ENCODE measurements at places on chromosomes 1 and 21.

GRCh38 chr1:180153032-180153431 lies 1.6 kb upstream of the QSOX1 start:
- DNase-seq = no peak

- no peak for DNase-seq
These were observed 3.5 kb downstream of the OSCP1 start for GRCh38 chr1:36446746-36447145.

GRCh38 chr1:230938924-230939368 lies 39.7 kb downstream of the TTC13 start:
- DNase-seq = no peak

GRCh38 chr1:75550559-75550958 lies 60.4 kb downstream of the SLC44A5 start:
- no peak for DNase-seq

DNA sequence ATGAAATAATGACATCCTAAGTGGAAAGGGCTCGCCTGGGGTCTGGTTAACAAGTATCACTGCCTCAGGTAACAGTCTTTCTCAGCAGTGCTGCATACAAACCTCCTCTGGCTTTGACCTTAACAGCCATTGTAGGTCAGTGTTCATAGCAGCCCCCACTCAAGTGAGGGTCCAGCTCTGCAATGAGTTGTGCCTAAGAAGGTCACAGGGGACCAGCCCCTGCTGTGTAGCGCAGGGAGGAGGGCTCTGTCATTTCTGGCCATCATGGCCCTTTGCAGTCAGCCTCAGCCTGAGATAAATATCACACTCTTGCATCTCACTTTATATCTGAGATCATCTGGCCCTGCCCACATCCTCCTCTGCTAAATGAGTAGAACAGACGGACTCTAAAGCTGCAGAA lies 18.1 kb upstream of the MYSM1 start:
- no peak for DNase-seq

GRCh38 chr1:187396929-187397796 lies 568.4 kb downstream of the PLA2G4A start:
- no peak for DNase-seq

DNA sequence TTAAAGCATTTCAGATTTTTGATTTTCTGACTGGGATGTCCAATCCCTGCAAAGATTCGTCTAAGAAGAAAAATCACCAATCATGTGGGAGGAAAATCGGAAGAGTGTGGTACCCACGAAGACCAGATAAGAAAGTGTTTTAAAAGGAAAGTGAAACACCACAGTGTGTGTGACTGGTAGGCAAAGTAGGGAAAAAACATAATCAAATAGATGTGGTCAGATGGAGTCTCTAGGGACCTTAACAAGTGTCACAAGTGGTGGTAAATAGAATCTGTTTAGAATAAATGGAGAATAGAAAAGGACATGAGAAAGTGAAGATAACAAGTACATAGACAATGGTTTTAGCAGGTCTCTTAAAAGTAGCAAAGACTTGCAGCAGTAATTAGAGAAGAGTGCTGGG lies 154.6 kb downstream of the SLC30A10 start:
- DNase-seq = no peak

DNA sequence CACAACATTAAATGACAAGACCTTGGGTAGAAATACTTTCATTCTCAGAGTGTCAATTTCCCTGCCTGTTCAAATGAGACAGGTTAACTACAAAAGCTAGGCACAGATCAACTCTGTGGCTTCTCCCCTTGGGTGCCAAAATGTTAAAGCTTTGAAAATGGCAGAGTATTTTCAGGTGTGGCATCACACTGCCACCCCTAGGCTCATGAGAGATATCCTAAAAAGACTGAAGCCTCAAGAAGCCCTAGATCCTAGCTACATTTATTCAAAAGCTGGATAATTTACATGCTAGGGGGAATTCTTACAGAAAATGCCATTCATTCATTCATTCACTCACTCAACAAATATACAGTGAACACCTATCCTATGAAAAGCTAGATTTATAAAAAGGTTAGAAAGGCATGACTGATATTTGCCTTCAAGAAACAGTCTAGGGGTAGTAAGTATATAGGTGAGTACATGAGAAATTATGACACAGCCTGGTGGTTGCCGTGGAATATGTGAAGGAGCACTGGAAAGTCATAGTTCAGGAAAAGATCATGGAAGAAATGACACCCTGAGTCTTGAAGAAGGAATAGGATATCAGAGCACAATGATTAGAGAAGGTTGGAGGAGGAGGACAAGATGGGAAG lies 15.9 kb upstream of the RAB4A start:
- no peak for DNase-seq

GRCh38 chr21:35933466-35933865 lies 126.9 kb downstream of the SETD4 start:
- DNase-seq = no peak

GRCh38 chr21:38721958-38722357 lies 83.8 kb upstream of the ETS2 start:
- DNase-seq = no peak

DNA sequence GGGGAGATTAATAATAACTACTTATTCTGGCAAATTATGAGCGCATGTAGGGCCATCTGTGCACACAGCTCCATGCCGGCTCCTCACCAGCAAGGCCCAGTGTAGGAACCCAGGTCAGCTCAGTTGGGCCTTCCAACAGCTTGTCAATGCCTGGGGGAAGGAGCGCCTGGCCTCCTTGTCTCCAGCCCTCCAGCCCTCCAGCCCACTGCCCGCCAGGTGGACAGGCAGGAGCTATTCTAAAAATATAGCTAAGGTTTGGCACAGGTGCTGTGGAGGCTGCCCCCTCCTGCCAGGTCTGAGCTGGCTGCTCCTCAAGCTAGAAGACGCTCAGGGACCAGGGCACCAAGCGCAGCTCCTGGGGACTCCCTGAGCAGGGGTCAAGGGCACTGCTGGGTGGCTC lies 85.7 kb downstream of the GRIK3 start:
- DNase-seq = no peak

DNA sequence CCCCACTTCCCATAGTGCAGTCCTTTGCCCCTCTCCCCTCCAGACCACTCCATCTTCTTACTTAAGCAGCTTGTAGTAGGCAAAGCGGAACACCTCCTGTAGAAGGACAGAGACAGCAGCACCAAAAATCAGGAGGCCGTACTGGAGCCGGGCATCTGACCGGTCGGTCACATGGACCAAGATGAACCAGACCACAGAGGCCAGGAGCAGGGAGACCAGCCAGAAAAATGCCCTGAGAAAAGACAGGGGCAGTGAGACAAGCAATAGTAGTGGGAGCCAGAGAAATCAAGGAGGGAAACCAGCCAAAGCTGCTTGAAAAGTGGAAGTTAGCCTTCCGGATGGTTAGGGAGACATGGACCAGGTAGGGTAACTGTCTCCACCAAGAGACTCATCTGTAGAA lies 920 bp downstream of the APH1A start:
- no peak for DNase-seq

DNA sequence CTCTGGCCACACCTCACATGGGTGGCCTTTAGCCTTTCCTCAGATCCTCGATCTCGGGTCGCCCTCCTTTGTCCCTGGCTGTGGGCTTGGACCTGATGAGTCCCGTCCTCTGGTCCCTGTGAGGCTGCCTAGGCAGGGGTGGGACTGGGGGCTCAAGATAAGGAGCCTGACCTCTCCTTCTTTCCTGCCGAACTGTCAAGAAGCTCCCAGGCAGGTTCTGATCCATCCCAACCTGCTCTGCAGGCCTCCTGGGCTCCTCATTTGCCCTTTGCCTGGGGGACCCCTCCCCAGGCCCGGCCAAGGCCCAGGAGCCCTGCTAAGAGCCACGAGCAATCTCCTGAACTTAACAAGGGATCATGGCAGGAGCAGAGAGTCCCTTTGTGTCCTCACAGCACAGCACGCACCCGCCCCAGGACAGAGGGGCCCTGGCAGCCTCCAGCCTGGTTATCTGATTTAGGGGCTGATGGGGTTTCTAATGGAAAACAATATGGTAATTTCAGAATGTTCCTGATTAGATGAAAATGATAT lies 82.4 kb upstream of the POU3F1 start:
- no peak for DNase-seq

GRCh38 chr1:25731626-25732370 lies 68.2 kb upstream of the SELENON start:
- DNase-seq = no peak

GRCh38 chr1:220828179-220828490 lies 41.4 kb downstream of the MTARC1 start:
- DNase-seq = no peak

GRCh38 chr1:100400404-100400803 lies 48.1 kb downstream of the CDC14A start:
- DNase-seq = no peak

- peak; percentile 29 for DNase-seq
These were observed 46.6 kb downstream of the CRB1 start for GRCh38 chr1:197314682-197315081.

DNA sequence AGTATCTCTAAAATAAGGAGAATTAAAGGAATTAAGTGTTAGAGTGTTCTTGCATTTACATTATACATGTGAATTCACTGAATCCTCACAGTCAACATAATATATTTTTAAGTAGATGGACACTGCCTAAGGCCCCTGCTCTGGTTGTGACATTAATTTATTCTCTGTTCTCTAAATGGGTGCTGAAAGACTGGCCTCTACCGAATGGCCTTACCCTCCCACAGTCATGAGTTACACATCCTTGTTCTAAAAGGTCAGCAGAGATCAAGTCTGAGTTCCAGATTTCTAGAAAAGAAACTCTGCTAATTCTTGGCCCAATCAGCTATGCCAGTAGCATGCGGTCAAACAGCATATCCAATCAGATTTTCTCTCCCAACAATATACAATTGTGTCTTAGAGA lies 193.2 kb downstream of the TM2D1 start:
- DNase-seq = no peak

DNA sequence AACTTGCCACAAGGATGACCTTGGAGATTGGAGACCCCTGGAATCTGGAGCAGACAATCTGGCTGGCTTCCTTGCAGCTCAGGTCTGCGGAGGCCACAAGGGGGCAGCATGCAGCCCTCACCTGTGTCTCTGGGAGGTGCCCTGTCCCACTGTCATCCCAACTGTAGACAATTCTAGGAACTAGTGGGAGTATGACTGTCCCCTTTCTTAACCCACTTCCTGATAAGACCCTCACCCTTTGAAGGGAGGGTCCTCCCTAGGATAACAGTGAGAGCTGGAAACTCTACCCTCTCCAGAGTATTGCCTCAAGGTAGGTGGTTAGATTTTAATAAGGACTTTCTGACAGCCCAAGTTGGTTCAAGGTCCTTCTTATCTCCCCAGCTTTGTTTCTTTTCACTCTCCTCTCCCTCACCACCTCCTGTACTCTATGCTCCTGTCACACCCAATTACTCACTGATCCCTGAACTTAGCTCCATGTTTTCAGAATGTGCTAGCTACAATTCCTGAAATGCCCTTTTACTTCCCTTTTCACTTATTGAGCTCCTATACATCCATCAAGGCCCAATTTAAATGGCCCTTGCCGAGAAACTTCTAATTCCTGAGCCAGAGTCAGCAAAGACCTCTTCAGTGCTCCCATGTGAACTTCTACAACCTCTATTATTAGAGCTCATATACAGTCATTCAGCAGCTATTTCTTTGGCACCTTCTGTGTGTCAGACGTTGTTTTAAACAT lies 9.2 kb upstream of the KCNQ4 start:
- DNase-seq = no peak

DNA sequence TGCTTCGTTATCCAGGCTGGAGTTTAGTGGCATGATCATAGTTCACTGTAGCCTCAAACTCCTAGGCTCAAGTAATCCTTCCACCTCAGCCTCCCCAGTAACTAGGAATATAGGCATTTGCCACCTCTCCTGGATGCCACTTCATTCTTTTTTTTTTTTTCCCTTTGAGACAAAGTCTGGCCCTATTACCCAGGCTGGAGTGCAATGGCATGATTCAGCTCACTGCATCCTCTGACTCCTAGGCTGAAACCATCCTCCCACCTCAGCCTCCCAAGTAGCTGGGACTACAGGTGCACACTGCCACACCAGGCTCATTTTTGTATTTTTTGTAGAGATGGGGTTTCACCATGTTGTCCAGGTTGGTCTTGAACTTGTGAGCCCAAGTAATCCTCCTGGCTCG lies 19.3 kb downstream of the OSBPL9 start:
- DNase-seq = no peak

DNA sequence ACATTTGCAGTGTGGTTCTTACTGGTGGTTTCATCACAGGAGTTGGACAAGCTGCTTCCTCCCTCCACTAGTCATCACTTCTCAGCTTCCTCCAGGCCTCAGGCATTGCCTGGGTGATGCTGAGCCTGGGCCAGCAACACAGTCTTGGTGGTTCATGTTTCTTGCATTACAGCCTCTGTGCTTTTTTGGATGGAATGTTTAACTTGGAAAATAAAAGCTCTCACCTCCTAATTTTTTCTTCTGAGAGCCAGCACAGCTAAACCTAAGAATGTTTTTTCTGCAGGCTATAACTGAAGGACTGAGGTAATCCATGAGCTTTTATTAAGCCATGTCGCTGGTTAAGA lies 66.1 kb upstream of the RHOU start:
- DNase-seq = no peak

- no peak for DNase-seq
These were observed 79.1 kb upstream of the PGD start for GRCh38 chr1:10319750-10320149.

- DNase-seq = no peak
These were observed 22.9 kb upstream of the FOXE3 start for GRCh38 chr1:47393141-47393540.

DNA sequence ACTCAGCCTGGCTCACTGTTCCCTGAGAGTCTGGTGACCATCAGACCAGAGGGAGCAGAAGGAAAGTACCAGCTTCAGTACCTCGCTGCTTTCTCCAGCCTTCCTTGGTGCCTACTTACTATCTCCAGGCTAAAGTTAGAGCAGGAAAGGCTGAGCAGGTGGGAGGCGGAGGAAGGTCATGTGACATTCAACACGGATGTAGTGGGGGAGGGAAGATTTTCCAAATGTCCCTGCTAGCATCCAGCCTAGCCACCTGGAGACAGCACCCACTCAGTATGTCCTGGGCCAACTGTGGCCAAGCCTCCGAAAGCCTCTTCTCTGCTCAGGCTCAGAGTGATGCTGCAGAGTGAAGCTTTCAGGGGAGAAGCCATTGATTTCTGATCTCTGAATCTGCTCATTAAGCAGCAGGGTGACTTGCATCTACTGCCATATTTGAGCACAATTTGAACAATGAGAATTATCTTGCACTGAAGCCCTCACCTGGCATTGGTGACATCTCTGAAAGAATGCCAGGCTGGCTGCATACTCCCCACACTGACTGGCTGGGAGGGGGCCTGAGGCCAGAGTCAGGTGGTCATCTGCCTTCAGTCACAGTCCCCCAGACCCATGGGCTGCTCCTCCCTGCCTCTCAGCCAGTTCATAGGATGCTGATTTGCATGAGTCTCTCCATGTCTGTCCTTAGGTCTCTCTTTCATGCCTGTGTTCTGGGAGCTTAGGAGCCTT lies 86.2 kb downstream of the KCND3 start:
- peak; percentile 3 for DNase-seq

GRCh38 chr21:44496564-44497550 lies 41.5 kb downstream of the LRRC3 start:
- peak; percentile 79 for DNase-seq

GRCh38 chr1:28135371-28136168 lies 40.9 kb downstream of the PTAFR start:
- no peak for DNase-seq

- DNase-seq = no peak
These were observed 11.6 kb downstream of the EIF4G3 start for GRCh38 chr1:21165076-21165475.

GRCh38 chr1:37233606-37234005 lies 199.3 kb upstream of the GRIK3 start:
- no peak for DNase-seq

Measured in NCI-H187 (cell line).